ENCODE measurements at places on chromosomes 4 and X.

DNA sequence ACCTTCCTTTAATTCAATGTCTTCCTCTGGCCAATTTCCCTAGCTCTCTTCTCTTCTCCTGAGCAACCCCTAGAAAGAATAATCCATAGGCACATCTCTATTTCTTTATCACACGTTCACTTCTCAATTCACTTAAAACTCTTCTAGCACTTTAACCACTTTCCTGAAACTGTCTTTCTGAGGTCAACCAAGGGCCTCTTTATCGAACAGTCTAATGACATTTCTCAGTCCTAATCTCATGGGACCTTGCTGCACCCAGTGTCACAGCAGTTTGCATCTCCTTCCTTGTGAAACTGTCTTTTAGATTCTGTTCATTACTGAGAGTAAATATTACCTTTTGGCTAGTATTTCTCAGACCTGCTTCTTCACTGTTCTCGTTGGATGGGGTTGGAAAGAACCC, 285.3 kb upstream of the RASGEF1B start:
- H3K36me3 ChIP-seq: no peaks in the 10 kb centered on the region
- no peak overlapping the region for H3K27ac ChIP-seq
- no peaks in the 10 kb centered on the region for H3K4me1 ChIP-seq

DNA sequence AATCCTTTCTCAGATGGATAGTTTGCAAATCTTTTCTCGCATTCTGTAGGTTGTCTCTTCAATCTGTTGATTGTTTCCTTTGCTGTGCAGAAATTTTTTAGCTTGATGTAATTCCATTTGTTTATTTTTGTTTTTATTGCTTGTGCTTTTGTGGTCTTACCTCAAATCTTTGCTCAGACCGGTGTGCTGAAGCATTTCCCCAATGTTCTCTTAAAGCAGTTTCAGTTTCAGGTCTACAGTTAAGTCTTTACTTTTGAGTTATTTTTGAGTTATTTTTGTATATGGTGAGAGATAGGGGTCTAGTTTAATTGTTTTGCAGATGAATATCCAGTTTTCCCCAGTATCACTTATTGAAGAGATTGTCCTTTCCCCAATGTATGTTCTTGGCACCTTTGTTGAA, 18.2 kb upstream of the SLC25A14 start:
- no peak overlapping the region for H3K27ac ChIP-seq
- H3K4me3 ChIP-seq: no peak overlapping the region
- H3K36me3 ChIP-seq: no peaks in the 10 kb centered on the region
- H3K4me1 ChIP-seq: no peaks in the 10 kb centered on the region
- DNase-seq: no peak

DNA sequence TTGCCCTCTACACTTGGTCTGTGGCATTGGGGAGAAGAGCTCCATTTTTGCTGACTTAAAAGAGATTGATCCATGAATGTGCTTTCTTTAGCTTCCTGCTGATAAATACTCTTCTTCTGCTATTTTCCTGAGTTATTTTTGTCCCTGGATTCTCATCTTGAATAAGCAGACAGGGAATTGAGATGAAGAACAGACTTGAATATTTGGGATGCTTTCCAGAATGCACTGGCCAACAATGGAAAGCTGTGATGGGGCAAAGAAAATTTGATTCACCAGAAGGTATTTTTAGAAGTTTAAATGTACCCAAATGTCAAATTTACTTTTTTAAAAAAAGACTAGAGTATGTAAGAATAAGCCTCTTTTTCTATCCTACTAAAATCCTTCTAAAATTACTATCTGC, 309.9 kb upstream of the PPP1R2C start:
- H3K4me3 ChIP-seq: no peak overlapping the region
- no peaks in the 10 kb centered on the region for H3K27me3 ChIP-seq
- H3K27ac ChIP-seq: no peak overlapping the region
- no peaks in the 10 kb centered on the region for H3K4me1 ChIP-seq

DNA sequence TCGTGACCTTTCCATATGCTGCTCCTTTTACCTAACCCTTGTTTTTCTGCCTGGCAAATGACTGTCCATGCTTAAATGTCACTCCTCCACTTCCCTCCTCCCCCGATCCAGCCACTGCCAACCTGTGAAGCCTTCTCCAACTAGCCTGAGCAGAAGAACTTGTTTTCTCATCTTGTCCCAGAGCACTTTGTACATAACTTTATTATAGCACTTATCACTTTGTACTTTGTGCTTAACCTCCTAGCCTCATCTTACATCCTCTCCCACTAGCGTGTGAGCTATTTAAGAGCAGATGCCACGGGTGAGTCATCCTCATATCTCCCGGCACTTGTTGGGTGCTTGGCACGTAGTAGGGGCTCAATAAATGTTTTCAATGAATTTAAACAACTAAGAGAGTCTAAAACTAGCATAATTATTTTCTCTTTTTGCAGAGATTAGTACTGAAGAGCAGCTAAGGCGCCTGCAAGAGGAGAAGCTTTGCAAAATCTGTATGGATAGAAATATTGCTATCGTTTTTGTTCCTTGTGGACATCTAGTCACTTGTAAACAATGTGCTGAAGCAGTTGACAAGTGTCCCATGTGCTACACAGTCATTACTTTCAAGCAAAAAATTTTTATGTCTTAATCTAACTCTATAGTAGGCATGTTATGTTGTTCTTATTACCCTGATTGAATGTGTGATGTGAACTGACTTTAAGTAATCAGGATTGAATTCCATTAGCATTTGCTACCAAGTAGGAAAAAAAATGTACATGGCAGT, 46.9 kb downstream of the XIAP start:
- H3K27ac ChIP-seq: peak overlapping the region; percentile 26
- H3K27me3 ChIP-seq: no peaks in the 10 kb centered on the region
- no peaks in the 10 kb centered on the region for H3K36me3 ChIP-seq
- H3K4me3 ChIP-seq: no peak overlapping the region

DNA sequence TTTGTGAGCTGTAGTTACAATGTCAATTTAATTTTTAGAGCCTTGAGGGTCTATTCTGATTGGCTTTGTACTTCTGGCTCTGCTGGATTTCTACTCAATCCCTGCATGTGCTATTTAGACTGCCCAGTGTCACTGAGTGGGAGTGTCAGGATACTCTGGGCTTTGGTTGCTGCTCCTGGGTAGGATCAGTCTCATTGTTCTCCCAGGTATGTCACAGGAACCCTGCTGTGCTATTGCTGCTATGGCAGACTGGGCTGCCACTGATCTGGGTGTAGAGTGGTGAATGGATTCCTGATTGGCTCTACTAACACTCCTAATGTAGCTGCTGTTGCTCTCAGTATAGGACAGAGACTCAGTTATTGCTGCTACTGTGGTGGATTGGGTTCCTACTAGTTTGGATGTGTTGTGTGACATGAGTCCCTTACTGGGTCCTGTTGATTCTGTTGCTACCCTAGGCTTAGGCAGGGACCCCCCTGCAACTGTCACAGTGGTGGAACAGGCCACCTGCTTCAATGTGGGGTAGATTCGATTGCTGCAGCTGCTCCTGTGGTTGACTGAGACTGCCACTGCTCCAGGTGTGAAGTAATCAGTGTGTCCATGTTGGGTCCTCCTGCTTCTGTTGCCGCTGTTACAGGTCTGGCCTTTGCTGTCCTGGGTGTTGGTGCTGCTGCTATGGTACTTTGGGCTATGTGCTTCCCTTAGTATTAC, 707.8 kb upstream of the AMOT start:
- H3K27ac ChIP-seq: no peak overlapping the region
- H3K4me3 ChIP-seq: no peak overlapping the region
- no peaks in the 10 kb centered on the region for H3K36me3 ChIP-seq
- H3K4me1 ChIP-seq: no peaks in the 10 kb centered on the region
- no peak for DNase-seq

GRCh38 chr4:16897991-16898827, at the start of gene LDB2:
TSS of gene LDB2 (minus strand) at chr4:16898645.
- no peaks in the 10 kb centered on the region for H3K27me3 ChIP-seq
- H3K4me1 ChIP-seq: peaks cover 3% of the 10 kb centered on the region

- no peaks in the 10 kb centered on the region for H3K27me3 ChIP-seq
- H3K36me3 ChIP-seq: no peaks in the 10 kb centered on the region
- no peaks in the 10 kb centered on the region for H3K4me1 ChIP-seq
- DNase-seq: no peak
Measured at GRCh38 chr4:15238720-15239119, 189.1 kb upstream of the C1QTNF7 start.

DNA sequence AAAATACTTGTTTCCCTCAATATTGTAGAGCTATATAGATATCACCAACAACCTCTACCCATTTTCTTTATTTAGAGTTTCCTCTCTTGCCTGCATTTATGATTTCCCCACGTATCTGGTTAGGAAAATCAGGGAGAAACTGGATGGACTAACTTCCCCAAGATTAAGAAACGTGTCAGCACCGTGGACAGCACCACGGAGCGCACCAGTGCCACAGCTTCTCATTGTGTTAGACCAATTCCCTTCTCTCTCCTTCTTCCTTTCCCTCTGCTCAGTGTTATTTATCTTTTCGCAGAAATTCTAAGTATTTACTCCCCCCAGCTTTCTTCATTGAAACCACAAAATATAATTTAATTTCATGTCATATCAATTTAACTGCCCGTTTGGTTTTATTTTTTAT, 568.6 kb upstream of the BOD1L1 start:
- H3K36me3 ChIP-seq: no peaks in the 10 kb centered on the region
- H3K27ac ChIP-seq: no peak overlapping the region
- no peak overlapping the region for H3K4me3 ChIP-seq

DNA sequence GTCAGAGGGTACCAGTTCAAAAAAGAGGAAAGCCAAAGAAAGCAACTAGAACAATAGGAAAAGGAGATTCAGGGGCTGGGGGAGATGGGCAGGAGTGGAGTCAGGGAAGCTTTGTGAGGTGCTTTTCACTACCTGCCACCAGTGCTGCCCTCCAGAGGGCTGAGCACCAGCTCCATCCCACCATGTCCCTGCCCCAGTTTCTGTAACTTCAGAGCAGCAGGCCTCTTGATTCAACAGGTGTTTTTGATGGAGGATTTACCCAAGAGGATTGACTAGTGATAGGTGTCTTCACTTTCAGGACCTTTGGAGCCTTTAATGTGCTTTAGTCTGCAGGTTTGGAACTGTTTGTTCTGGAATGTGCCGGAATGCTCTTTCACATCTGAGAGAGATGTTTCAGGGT, 12.1 kb downstream of the KIT start:
- H3K27me3 ChIP-seq: no peaks in the 10 kb centered on the region
- H3K27ac ChIP-seq: no peak overlapping the region
- H3K4me1 ChIP-seq: no peaks in the 10 kb centered on the region

GRCh38 chr4:23114538-23114937, 421.8 kb downstream of the GBA3 start:
- no peaks in the 10 kb centered on the region for H3K36me3 ChIP-seq
- DNase-seq: no peak
- H3K27ac ChIP-seq: no peak overlapping the region
- no peaks in the 10 kb centered on the region for H3K27me3 ChIP-seq

DNA sequence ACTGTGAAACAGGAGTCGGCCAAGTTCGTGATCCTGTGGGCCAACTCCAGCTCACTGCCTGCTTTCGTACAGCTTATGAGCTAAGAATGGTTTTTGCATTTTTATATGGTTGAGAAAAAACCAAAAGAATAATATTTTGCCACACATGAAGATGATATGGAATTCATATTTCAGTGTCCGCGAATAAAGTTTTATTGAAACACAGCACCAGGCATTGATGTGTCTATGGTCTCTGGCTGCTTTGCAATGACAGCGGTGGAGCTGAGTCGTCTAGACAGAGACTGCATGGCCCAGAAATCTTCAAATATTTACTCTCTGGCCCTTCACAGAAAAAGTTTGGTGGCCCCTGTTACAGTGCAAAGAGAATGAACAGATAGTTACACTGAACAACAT, 20.2 kb downstream of the CLCN4 start:
- DNase-seq: no peak
- no peaks in the 10 kb centered on the region for H3K36me3 ChIP-seq
- H3K4me3 ChIP-seq: no peak overlapping the region
- H3K27me3 ChIP-seq: no peaks in the 10 kb centered on the region
- no peak overlapping the region for H3K27ac ChIP-seq

- H3K4me1 ChIP-seq: no peaks in the 10 kb centered on the region
- no peak overlapping the region for H3K4me3 ChIP-seq
- H3K36me3 ChIP-seq: no peaks in the 10 kb centered on the region
- no peak for DNase-seq
- H3K27me3 ChIP-seq: no peaks in the 10 kb centered on the region
Measured at GRCh38 chrX:63526863-63527262, 175.7 kb upstream of the SPIN4 start.

GRCh38 chr4:150368667-150369066, 213.3 kb upstream of the MAB21L2 start:
- H3K4me1 ChIP-seq: no peaks in the 10 kb centered on the region
- H3K27me3 ChIP-seq: no peaks in the 10 kb centered on the region
- H3K27ac ChIP-seq: no peak overlapping the region
- no peaks in the 10 kb centered on the region for H3K36me3 ChIP-seq

- H3K27me3 ChIP-seq: peaks cover 13% of the 10 kb centered on the region
- H3K27ac ChIP-seq: no peak overlapping the region
- no peak for DNase-seq
- no peaks in the 10 kb centered on the region for H3K4me1 ChIP-seq
- H3K4me3 ChIP-seq: no peak overlapping the region
Measured at GRCh38 chrX:131081772-131082740, 23.9 kb downstream of the ARHGAP36 start.

GRCh38 chrX:30971774-30972603, 82.9 kb upstream of the TAB3 start:
- no peak overlapping the region for H3K4me3 ChIP-seq
- no peak overlapping the region for H3K27ac ChIP-seq
- no peaks in the 10 kb centered on the region for H3K27me3 ChIP-seq

DNA sequence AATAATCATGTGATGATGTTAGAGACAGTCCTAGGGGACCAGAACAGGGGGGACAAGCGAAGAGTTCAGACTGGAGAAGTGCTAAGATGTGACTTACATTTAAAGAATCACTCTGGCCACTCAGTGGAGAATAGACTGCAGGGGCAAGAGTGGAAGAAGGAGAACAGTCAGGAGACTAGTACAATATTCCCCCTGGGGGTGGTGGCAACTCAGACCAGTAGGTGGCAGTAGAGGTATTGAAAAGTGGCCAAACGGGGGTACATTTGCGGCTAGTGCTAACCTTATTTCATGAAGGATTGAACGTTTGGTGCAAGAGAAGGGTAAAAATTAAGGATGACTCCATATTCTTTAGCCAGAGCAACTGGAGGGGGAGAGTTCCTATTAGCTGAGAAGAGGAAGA, 2.7 kb upstream of the BMX start:
- no peak for DNase-seq
- no peaks in the 10 kb centered on the region for H3K27me3 ChIP-seq
- H3K36me3 ChIP-seq: no peaks in the 10 kb centered on the region
- no peak overlapping the region for H3K27ac ChIP-seq
- H3K4me1 ChIP-seq: no peaks in the 10 kb centered on the region
- H3K4me3 ChIP-seq: no peak overlapping the region
